ENCODE measurements at places on chromosomes 5 and 9.

DNA sequence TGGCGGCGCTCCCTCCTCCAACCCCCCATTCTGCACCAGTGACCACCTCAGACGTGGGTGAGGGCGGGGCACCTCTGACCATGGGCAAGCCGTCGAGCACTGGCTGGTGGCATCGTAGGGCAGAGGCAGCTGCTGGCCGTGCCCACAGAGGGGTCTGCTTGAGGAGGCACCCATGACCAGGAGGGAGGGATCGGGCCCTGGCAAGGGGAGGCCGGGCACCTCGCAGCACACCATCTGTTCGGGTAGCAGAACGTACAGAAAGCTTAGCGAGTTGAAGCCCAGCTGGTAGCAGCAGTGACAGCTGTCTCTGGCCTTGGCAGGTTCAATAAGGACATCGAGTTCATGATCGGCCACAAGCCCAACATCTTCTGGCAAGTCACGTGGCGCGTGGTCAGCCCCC is 4.3 kb upstream of the SLC6A18 start:
- no peak for DNase-seq

DNA sequence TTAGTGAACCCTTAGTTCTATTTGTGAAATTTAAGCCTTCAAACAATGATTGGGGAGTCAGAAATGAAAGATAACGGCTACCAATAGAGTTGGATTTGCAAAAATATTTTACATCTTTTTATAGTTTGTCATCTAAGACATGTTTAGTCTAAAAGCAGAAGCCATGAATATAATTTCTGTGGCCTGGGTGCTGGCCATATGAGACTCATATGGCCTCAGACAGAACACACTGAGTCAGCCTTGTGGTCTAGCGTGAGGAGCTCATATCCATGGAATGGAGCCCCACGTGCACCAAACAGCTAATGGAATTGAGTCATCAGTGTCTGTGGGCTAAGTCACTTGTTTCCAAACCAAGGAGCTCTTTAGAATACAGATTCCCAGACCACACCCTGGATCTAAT is 240.7 kb upstream of the NREP start:
- DNase-seq, result peak; percentile 39

- DNase-seq, result no peak
These were observed 946.3 kb upstream of the COX7C start for GRCh38 chr5:85671223-85671970.

GRCh38 chr5:128111818-128112448 is 28.4 kb downstream of the SLC12A2 start:
- DNase-seq, result no peak

DNA sequence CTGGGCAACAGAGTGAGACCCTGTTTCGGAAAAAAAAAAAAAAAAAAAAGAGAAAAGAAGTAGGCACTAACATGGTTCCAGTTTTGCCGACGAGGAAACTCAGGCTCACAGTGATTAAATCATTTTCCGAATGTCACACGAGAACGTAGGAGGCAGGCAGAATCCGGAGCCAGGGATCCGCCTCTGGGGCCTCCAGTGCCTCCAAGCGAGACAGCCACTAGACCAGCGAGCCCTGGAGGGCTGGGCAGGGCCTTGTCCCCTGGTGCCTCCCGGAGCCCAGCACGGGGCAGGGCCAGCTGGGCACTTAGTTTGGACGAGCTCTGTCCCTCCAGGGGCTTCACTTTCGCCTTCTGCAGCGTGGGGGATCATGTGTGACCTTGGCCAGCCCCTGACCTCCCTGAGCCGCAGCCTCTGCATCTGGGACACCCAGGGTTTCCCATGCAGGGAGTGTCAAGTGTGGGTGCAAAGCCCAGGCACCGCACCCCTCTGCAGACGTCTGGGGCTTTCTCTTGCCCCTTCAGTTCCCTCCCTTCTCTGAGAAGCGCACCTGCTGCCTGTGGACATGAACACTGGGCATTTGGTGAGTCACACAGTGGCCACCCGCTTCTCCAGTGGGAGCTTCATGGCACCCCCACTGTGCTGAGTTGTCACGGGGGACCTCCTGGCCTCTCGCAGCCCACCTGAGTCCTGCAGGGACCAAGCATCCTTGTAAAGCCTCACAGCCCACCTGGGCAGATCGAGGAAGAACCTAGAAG is 80.3 kb downstream of the RXRA start:
- no peak for DNase-seq
